ENCODE measurements at places on chromosomes 3 and 15.

- no peak for DNase-seq
Measured at GRCh38 chr3:58728723-58729122, 62.1 kb upstream of the FAM3D start.

- peak; percentile 58 for DNase-seq
Measured at GRCh38 chr3:149621218-149622005, 36.4 kb downstream of the WWTR1 start.

DNA sequence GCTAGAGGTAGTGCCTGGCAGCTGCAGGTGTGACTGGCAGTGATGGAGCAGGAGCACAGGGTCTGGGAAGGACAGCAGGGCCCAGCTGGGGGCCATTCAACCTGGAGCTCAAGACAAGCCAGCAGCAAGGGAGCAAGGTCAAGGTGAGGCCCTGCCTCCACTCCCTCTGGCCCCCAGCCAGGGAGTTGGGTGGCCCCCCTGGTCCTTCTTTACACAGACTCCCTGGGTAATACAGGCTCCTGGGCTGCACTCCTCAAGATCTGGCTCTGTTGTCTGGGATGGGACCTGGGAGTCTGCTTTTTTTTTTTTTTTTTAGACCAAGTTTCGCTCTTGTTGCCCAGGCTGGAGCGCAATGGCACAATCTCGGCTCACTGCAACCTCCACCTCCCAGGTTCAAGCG, 14.5 kb downstream of the GNAI2 start:
- no peak for DNase-seq

- no peak for DNase-seq
Measured at GRCh38 chr3:124747111-124747981, 17.1 kb downstream of the UMPS start.

DNA sequence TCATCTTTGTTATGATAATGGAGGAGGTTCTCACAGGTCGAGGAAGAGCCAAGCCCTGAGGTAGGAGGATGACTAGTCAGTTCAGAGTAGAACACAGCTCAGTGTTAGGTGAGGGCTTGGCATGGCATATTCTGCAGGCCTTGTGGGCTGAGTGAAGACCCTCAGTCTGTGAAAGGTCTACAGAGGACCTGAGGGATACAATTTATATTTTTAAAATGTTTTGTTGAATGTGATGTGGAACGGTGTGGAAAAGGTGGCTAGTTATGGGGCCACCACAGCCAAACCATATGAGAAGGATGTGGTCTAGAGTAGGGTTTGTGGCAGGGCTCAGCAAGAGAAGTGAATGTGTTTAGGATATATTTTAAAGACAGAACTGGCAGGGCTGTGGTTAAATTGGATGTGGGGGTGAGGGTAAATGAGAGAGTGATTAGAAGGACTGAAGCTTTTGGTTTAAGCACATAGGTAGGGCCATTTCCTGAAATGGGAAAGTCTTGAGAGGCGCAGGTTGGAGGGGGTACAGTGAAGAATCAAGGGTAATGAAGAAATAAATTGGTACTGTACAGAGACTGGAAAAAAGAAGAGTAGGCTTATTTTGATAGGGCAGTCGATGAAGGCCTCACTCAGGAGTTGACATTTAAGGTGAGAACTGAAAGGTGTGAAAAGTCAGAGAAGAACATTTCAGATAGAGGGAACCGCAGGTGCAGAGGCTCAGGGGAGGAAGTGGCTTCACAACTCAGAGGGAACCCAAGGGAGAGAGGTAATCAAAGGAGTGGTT, 60.5 kb downstream of the SPTSSB start:
- no peak for DNase-seq

GRCh38 chr3:55701997-55702396, 214.9 kb upstream of the WNT5A start:
- DNase-seq = no peak

DNA sequence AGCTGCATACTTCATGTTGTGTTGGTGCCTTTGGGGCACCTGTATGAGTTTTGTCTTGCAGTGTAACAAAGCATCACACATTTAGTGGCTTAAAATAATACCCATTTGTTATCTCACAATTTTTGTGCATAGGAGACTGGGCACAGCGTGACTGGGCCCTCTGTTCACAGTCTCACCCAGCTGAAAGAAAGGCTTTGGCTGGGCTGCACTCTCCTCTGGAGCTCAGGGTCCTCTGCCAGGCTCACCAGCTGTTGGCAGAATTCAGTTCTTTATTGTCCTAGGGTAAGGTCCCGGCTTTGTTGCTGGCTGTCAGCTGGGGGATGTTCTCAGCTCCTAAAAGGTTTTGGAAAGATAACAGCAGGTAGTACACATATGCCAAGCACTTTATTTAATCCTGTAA, 263.3 kb downstream of the CLSTN2 start:
- no peak for DNase-seq

- peak; percentile 76 for DNase-seq
Measured at GRCh38 chr3:171566803-171567422, 106.7 kb upstream of the TNIK start.

DNA sequence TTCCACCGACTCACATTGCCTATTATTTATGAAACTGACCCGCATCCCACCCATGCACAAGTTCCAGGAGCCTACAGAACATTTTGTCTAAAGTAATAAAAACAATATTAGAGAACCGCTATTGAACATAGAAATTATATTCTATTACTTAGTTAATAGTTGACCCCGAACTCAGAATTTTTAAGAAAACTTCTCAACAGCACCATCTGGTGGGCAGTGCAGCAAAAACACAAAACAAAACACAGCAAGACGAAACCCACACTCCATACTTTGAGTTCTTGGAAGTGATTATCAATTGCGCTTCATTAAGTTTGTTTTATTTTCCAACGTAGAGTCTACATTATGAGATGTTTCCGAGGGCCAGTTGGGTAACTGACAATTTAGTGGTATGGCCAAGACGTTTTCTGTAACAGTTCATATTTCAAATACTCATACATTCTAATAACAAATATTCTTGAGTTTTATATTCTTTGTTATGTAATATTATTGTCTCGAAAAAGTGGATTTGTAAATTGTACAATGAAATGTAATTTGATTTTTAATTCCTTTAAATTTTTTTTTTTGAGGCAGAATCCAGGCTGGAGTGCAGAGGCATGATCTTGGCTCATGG, 24.0 kb upstream of the C3orf70 start:
- DNase-seq = no peak

DNA sequence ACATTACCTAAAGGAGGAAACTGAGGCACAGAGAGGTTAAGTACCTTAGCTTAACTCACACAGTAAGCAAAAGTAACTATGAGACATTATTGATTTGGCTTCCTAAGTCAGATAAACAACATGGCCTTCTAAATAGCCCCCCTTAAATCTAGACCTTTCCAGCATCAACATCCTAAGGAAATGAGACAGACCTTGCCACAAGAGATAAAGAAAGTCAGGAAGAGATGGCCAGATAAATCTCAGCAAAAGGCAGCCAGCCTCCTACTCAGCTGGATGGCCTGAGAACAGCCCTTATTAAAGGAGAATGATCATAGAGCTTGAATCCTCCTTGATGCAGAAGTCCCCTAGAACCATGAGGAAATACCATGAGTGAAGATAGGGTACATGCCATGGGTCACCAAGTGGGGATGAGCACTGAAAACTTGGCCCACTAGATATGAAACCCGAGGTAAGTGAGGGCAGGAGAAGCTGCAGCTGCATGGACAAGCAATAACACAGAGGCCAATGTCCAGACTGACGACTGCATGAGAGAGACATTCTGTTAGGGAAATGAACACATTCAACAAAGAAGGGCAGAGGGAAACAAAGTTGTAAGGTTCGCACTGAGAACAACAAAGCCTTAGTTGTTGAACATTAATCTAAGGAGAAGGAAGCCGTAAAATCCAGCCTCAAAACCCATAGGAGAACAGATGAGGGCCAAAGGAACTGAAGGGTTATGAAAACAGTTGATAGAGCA, 69.6 kb downstream of the ZIC4 start:
- DNase-seq = no peak

DNA sequence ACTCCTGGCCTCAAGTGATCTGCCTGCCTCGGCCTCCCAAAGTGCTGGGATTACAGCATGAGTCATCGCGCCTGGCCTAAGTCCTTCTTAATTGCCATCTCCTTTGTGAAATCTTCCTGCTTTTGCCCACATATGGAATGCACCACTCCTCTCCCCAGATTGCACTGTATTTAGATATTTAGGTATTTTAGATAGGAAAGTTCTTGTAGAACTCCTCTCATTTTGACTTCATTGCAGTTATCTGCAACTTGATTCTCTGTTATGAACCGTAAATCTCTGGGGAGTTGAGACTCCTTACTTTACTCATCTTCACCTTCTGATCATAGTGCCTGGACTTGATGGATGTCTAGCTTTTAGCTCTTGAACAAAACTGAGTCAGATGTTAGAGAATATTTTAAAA, 150.7 kb downstream of the AKAP13 start:
- no peak for DNase-seq

GRCh38 chr3:184600685-184601377, 39.2 kb downstream of the EPHB3 start:
- DNase-seq = no peak

DNA sequence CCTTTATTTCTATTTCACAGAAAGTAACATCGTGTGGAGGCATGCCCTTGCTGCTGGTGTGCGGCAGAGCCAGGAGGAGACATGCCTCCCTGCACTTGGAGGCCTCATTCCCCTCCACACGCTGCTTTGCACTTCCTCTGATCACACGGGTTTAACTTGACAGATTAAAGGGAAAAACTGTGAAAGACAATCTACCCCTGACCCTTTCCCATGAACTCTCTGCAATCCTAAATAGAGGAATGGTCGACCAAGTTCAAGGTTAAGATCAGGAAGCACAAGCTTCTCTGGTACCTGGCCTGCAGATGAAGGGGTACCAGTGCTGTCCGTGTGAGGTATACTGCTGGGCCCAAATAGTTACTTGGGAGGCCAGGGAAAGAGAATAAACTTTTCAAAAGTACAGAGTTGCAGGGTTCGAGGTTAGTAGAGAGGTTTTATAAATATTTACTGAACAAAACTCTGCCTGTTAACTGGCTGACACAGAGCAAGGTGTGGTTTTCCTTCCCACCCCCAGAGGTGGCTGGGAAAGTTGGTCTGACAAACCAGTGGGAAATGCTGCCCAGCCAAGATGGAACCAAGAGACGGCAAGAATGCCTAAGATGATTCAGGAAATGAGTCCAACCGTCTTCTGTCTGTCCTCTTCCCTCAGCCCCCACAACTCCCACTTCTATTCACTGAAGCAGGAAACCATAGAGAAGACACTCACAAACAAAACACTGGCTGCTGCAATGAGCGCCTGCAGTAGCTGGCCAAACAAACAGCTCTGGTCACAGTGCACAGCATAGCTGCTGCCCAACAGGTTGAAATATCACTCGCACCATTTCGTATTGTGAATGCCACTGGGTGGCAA, 79.6 kb downstream of the IGF2BP2 start:
- peak; percentile 79 for DNase-seq

- DNase-seq = no peak
Measured at GRCh38 chr3:42063888-42064287, 27.3 kb upstream of the TRAK1 start.

GRCh38 chr3:47054412-47054811, 74.9 kb downstream of the NBEAL2 start:
- DNase-seq = no peak

DNA sequence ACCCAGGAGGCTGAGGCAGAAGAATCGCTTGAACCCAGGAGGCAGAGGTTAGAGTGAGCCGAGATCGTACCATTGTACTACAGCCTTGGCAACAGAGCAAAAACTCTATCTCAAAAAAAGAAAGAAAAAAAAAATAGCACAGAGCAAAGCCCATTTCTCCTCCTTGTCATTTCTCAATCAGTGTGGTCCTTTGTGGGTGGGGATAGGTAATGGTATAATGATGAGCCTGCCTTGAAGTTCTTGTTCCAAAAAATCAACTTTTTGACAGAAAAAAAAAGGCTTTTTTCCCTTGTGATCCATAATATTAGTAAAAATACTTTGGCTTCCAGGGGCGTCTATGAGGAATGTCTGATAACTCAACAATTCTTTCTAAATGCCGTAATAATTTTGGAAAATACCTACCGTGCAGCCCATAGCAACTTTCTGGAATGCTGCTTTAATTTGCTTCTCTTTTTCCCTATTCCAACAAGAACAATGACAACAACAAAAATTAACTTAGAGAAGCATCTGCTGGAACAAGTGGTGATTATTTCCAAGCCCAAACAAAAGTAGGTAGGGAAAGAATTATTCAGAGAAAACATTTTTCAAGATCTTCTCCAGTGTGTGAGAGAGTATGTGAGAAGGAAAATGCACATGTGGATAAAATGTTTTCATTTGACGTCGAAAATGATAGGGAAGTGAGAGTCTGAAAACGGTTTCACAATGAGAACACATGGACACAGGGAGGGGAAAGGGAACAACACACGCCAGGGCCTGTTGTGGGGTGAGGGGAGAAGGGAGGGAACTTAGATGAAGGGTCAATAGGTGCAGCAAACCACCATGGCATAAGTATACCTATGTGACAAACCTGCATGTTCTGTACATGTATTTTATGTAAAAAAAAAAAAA, 337.8 kb downstream of the RBMS3 start:
- DNase-seq = peak; percentile 3

- DNase-seq = no peak
Measured at GRCh38 chr3:109278546-109278945, 37.8 kb downstream of the DPPA2 start.

- no peak for DNase-seq
Measured at GRCh38 chr3:59813148-59813538, 763.3 kb upstream of the CFAP20DC start.

GRCh38 chr15:62121273-62122015, 43.6 kb downstream of the C2CD4B start:
- peak; percentile 77 for DNase-seq

GRCh38 chr3:70854108-70854507, 541.7 kb upstream of the MDFIC2 start:
- no peak for DNase-seq

DNA sequence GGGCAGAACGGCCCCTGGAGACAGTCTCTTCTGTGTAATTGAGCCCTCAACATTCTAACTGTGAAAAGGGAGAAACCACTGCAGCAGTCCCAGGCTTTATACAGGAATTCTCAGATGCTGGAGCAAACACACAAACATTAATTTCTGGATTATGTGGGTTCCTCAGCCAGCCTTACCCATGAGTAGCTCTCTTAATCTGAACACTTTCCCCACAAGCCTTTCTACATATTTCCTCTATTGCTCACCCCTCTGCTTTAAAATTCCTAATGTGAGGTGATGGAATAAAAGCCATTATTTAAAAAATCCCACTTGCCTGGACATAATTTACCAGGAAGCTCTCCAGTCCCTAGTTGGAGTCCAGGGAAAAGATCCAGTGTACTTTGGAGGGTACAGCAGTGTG, 139.0 kb downstream of the CTNNB1 start:
- no peak for DNase-seq

DNA sequence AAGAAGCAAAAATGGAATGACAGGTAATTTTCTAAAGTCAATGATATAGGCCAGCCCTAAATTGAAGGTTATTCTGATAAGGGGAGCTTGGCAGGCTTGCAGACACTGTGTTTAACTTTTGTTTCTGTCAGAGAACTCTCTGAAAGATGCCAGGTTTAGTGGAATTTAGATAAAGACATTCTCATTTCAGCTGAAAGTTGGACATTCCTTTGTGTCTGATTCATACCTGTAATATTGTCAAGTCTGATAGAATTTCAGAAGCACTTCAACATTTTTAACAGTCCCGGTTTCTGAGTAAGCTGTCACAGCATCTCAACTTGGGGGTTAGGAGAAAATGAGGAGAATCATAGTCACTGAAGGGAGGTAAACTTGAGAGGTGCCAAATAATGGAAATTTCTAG, 84.0 kb downstream of the DIPK2A start:
- no peak for DNase-seq

Data from inflammatory macrophage treated with lipopolysaccharide for 1 hour (primary cell).